Natural killer cell (primary cell): ENCODE measurements at places on chromosomes 11 and 22. TPM values are rescaled to one million over a fixed set of nuclear protein-coding genes. Genes with fewer than 3 reads are reported as not detected.

GRCh38 chr22:39087098-39087497, 9.9 kb upstream of the APOBEC3H start:
- no peak for DNase-seq

- no peak for DNase-seq
Observed at GRCh38 chr11:94025690-94026394, 4.7 kb downstream of the HEPHL1 start.

DNA sequence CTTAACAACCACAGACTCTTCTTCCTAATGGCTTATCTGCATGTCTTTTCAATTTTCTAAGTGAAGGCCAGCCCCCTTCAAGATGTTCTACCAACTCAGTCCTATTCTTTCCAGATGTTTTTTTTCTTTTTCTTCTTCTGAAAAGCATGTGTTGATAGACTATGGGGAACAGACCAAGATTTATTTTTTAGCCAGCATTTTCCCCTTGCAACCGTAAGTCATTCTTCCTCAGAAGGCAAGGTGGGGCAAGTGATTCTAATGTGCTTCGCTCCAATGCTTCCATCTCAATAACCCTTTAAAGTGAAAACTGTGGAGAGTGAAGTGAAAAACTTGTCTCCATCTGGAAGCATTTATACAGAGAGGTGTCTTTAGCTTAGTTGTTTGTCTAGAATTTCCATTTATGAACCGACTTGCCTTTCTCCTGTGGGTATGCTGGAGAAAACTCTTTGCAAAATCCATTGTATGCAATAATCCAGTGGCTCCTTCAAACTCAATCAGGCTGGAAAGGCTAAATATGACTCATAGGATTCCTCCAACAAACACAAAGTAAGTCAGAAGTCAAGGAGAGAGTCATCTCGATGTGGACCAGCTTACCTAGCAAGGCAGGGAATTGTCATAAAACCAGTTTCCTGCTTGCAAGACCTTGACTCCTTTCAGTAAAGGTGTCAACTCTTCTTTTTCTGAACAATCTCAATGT, 83.7 kb downstream of the MAML2 start:
- DNase-seq = no peak

DNA sequence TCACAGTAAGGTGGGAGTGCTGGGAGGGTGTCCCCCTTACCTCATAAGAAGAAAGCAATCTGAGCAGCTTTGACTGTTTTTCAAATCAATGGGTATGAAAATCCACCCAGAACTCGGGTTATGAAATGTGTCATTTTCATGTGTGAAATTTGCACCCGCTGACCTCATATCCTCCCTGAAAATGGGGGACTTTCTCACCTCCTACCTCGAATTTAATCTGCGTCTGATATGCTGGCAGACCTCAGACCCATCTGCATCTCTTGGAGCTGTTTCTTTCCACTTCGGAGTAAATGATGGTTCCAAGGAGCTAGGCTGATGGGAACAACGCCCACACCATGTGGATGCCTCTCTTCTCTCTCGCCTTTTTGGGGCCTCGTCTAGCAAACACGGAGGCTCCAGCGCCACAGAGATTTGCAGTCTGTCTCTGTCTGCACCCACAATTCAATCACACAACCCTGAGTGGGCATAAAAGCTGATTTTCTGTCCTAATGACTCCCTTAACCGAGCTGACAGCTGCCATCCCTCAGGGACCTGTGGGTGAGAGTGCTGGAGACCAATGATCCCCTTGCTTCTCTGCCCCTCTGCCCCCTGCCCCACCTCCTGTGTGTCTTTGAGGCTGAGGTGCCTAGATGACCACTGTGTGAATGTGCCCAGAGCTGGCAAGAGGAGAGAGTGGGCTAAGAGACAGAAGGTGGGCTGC, 71.0 kb downstream of the TRIM29 start:
- DNase-seq = no peak

- DNase-seq = no peak
Observed at GRCh38 chr11:119738059-119738439, 9.0 kb upstream of the NECTIN1 start.

GRCh38 chr11:77823775-77824174, 2.8 kb downstream of the AAMDC start:
- no peak for DNase-seq

DNA sequence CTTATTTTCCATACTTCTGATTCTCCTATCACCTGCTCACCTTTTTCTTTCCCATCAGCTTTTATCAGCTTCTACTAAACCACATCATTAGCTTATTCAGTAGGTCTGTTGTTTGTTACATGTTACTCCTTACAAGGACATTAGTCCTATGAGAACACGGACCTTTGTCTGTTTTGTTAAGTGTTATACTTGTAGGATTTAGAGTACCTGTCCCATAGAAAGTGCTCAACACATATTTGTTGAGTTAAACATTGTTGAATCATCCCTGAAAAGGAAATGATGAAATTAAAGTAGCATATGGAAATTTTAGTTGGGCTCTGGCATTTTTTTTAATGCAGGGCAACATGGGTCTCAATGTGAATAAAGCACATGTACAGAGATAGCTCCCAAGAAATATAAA, 222.1 kb upstream of the CARD18 start:
- no peak for DNase-seq

DNA sequence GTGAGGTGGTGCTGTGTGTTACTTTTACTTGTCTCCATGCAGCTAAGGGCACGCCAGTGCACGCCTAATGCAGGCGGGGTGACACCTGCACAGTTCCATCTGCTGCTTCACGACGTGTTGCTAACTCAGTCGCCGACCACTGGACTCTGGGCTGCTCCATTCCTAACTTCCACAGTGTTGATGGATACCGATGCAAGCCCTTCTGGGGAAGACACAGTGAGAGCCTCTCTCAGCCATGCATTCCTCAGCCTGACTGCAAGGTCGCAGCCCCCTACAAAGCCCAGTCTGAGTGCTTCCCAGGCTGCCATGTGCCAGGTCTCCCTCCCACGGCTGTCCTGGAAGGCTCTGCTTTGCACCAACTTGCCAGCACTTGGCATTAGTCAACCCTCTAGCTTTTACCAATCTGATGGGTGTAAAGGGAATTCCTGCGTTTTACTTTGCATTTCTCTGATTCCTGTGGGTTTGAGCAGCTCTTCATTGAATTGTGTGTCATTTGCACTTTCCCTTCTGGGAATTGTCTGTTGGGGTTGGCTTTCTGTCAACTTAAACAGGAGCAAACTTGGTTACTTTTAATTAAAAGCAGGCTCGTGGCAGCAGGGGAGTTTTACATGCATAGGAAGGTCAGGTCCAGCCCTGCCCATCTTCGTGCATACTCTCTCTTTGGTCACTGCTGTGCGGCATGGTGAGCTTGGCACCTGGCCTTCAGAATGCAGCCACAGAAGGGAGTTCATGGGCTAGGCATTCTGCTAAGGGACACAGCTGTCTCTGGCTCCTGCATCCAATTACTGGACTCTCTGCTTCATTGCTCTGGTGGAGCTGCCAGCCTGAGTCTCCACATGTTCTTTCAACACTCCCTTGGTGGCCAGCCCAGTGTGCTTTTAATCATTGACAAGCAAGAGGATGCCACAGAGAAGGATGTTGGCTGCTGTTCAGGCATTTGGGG, 34.6 kb upstream of the SHANK2 start:
- no peak for DNase-seq

- no peak for DNase-seq
Observed at GRCh38 chr22:19868333-19868732, 13.7 kb upstream of the GNB1L start.

DNA sequence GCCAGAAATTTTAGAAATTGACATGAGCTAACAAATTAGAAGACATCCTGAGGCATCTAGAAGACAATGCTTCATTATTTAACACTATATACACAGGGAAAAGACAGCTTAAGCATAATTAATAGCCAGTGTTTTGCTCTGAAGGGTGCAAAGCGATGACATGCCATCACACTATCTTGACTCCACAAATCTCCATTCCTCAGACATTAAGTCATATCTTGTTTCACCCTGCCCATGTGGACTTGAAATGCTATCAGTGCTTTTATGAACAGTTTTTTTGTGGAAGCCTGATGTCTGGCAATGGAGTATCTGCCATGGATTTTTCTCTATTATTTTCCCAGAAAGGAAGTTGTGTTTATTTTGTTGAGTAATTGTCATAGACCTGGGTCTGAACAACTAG, 2.3 kb downstream of the CARD18 start:
- DNase-seq = no peak

DNA sequence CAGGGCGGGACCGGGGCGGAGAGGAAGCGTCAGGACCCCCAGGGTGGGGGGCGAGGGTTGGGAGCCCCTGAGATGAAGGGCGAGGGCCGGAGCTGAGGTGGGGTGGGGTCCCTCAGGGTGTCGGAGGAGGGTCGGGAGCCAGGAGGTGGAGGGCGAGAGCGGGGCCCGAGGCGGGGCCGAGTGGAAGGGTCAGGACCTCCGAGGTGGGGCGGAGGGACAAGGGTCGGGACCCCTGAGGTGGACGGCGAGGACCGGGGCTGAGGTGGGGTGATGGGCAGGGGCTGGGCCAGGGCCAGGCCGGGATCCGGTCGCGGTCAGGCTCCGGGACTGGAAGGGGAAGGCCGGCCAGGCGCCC, 409 bp downstream of the SMC1B start:
- no peak for DNase-seq

DNA sequence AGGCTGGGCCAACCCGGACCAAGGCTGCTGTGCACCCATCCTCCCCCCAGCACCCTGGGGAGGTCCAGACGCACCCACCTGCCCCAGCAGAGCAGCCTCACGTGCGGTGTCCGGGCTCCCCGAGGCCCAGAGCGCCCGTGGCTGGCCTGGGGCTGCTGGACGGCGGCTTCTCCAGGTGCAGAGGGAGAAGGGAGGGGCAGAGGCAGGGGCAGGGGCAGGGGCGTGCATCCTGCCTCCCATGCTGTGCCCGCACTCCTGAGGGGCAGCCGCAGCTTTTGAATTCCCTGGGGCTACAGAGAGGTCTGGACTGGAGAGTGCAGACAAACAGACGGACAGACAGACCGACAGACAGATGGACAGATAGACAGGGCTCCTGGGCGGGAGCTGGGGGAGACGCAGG, 83.6 kb upstream of the PRR5 start:
- DNase-seq = no peak

DNA sequence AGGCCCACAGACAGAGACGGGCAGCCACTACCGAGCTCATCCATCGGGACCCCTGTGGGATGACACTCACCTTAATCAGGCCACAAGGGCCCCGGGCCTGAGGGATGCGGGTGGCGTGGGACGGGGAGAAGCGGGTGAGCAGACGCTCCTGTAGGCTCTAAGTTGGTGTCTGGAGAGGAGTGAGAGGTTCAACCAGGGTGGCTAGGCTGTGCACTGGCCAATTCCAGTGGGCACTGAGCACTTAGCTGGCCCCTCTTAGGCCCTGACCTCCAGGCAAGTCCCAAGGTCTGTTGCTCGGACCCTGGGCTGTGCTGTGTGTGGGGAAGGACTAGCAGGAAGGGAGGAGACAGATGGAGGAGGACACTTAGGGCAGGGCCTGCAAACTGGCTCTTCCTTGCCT, 139.3 kb downstream of the ST3GAL4 start:
- DNase-seq = no peak

DNA sequence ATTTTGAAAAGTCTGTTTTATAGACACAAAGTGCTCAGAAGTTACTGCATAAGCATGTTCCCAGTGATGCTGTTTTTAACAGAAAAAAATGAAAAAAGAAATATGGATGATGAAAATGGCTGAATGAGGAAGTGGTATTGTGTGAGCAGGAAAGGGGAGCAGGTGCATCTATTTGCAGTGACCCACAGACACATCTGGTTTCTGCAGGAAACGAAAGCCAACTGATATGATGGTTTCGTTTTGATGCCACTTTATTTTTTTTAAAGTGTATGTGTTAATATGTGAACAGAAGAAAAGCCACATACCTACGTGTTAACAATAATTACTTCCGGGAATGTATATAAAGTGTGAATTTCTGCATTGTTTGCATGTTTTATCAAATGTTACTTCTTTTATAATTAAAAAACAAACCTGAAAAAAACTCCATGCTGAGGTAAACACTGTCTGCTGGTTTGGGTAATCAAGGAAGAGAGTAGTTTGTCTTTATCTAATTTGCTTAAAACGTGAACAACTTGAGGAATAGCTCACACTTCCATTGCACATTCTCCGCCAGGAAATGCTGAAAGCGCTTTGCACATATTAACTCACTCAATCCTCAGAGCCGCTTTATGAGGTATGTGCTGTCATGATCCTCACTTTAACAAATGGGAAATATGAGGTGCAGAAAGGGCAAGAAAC, 1335.9 kb downstream of the TBC1D22A start:
- DNase-seq = peak; percentile 78

DNA sequence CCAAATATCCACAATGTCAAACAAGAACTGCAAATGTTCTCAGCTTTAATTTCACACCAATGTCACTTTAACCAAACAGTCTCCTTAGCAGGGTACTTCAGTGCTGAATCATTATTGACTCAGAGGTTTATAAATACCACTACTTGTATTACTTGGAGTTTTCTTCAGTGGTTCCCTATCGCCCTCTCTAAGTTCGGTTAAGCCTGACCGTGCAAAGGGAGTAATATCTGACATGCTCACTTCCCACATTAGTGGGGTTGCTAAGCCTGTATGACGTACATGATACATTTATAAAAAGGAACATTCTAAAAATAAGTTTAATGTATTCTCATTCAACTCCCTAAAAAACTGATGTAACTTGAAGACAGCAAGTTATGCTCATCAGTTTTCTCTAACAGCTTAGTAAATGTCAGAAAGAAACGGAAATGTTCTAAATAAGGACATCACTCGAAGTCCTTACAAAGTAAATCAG, 93.1 kb upstream of the ZC3H12C start:
- no peak for DNase-seq

The UBQLNL gene
- total RNA-seq = 1.3 TPM

The SLC37A2 gene
- total RNA-seq = 3.2 TPM

The PCSK7 gene
- total RNA-seq = 397 TPM

The FJX1 gene
- not detected for total RNA-seq

The APOA4 gene
- not detected for total RNA-seq

The F2 gene
- total RNA-seq = 0.14 TPM

The LIF gene
- total RNA-seq = 2.6 TPM

The SCUBE2 gene
- not detected for total RNA-seq

The OR2AG2 gene
- not detected for total RNA-seq

The ISX gene
- not detected for total RNA-seq

The NPAS4 gene
- total RNA-seq = not detected
